Stimulated activated CD8-positive, alpha-beta memory T cell treated with anti-CD3 and anti-CD28 coated beads, Interleukin-15, amount 100 ng/mL, for 1 hour (primary cell): ENCODE measurements at places on chromosomes 7 and 10.

GRCh38 chr10:123755061-123755460 lies 88.9 kb downstream of the GPR26 start:
- DNase-seq: no peak

DNA sequence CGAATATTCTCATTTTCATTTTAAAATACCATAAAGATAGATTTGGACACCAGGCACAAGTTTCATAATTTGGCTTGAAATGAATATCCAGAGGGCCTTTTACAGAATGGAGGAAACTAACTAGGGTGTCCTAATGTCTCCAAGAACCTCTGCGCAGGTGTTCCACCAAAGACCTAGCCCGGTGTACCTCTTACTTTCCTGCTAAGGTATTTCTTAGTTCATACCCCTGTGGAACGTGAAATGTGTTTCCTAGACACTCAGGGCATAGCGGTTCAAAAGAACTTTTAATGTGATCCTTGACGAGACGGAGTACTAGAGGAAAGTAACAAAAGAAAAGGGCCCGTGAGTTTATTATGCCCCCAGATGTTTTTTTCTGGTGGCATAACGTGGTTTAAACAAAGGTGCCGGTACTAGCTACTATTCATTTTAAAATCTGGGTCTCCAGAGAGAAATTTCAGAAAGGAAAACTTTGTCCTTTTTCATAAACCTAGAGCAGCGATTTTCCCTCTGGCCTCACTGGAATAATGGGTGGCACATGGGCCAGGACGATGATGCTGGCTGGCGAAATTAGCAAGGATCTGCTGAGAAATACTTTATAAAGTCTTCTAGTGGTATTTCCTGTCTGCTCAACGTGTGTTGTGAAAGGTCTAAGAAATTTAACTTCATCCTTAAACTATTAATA lies 1.4 kb downstream of the APBB1IP start:
- no peak for DNase-seq

DNA sequence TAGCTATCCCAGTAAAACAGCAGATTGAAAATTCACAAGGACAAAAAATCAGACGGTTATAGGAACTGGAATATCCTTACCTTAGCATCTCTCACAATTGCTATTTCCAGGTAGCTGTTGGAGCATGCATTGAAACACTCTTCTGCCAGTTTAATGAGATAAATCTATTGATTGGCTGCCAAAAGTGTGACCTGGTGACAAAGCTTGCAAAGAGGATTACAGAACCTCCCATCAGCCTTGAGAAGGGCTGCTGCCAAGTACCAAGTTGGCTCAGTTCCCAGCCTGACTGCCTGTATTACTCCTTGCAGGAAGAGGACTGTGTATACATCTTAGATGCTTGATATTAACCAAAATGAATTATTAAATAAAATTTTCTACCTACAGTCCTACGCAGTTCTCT lies 5.1 kb downstream of the PRLHR start:
- DNase-seq: no peak

- DNase-seq: no peak
Measured at GRCh38 chr10:69974551-69975155, 78.0 kb upstream of the MACROH2A2 start.

DNA sequence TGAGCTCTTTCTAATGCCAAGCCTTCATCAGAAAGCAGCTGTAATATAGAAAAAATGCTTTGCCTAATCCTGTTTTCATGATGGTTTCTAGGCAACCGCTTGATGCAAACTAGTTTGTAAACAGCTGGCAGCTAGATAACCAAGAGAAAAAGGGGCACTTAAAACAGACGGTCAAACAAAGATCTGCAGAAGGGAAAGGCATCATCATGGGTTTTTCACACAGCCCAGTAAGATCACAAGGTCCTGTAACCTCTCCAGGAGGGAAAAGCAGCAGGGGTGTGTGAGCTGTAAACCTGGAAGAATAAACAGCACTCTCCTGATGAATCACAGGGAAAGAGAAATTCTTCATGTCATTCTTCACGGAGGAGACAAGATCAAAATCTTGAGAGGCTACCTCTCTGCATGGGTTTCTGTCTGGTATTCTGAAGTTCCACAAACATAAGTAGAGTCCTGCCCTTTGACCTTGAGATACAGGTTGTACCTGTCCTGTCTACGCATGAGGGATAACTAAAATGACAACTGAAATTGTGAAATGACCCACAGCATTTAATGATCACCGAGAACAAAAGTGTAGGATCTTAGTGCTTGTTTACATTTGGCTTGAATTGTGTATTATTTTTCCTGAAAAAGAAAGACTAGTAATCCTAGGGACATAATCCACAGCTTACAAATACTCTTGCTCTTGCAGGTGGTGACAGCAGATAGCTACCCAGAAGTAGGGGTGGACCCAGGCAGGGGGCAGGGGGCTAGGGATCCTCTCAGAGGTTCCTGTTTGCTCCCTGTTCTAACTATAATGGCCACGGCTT lies 48.0 kb downstream of the CREB3L2 start:
- no peak for DNase-seq

DNA sequence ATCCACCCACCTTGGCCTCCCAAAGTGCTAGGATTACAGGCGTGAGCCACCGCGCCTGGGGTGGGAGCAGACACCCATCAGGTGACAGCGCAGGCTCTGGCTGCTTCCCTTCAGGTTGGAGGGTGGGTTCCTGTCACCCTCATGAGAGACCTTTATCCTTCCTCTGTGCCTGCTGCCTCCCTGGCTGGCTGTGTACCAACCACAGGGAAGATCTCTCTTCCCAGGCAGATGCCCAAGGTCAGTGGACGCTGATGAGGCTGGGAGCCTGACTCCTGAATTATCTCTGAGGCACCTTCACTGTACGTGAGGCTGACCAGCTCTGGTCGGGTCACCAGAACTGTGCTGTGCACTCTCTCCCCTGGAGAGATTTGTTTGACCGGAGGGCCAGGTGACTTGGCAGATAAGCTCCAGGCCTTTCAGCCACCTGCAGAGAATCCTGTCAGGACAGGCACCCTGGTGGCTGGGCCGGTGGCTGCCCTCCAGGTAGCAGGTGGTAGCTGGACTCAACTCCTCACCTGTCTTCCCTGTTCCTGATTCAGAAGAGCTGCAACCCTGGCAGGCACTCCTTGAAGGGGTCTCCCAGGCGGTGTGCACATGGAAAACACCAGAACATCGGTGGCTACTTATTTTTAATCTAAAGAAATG lies 251.9 kb downstream of the GLRX3 start:
- DNase-seq: no peak

DNA sequence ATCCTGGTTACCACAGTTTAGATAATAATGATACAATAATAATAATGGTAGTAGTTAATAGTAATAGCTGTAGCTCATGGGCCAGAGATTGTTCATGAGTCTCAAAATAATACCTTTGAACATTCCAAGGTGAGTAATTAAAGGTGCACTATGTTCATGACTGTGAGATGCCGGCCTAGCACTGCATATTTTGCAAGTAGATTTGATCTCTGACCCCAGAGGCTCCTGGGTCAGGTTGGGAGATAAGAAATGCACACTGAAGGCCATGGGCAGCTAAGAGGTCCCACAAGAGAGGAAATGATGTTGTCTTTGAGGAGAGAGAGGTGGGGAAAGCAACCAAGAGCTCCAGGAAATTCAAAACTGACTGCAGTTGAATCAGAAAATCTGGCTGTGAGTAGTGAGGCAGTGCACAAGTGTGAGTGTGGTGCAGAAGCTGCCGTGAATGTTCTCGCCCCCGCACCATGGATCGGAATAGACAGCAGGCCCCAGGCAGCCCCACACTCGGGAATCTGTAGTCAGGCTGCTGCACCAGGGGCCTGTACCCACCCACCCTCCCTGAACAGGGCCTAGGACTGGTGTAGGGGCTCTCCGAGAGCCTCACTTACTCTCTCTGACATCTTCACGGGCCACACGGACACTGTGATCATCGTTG lies 11.9 kb downstream of the CPXM2 start:
- no peak for DNase-seq

DNA sequence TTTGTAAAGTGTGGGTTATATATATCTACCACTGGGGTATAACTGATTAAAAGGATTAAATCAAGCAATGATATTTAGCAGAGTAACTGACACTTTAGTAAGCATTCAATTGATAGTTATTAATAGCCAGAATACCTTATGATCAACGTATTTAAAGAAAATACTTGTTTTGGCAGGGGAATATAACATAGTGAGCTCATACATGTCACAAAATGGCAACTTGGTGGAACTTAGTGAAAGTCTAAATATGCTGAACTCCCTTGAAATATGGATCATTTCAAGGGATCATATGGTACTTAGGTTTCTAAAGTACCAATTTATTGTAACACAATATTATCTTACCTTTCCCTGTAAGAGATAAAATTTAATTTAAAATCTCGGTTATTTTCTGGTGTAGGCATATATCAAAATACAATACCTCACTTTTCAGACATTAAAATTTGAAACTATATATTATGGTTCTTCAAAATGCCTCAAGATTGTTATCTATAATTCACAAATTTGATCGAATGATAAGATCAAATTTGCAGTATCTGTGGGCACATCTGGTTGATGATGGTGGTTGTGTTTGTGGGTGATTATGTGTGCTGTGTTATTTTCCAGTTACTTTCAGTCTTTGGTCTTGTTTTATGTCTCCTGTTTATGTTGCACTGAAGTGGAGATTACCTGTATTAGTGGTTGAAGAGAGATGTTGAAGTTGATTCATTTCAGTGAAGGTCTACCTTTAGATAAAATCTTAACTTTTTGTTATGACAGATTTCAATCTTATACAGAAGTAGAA lies 5.2 kb downstream of the ARL4A start:
- DNase-seq: no peak

DNA sequence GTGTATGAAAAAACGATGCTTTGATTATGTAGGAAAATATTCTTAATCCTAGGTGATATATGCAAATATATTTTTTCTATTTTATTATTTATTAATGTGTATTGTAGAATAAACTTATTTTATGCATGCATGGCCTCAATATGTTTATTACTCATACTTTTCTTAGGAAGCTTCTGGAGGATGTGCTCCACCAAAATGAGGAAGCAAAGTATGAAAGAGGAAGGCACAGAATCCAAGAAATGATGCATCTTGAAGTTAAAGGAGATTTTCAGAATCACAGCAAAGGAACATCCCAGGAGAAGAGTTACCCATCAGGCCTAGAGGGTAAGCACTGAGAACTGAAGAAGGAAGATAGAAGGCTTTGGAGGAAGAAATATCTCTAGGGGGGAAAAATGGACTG lies 35.0 kb upstream of the MRPS16 start:
- no peak for DNase-seq
